GM23248 (cell line): ENCODE measurements at places on chromosomes 2 and 18. TPM values are rescaled to one million over a fixed set of nuclear protein-coding genes. Genes with fewer than 3 reads are reported as not detected.
A peak's percentile ranks its signal among the peaks of the same experiment; 100 is the strongest.

DNA sequence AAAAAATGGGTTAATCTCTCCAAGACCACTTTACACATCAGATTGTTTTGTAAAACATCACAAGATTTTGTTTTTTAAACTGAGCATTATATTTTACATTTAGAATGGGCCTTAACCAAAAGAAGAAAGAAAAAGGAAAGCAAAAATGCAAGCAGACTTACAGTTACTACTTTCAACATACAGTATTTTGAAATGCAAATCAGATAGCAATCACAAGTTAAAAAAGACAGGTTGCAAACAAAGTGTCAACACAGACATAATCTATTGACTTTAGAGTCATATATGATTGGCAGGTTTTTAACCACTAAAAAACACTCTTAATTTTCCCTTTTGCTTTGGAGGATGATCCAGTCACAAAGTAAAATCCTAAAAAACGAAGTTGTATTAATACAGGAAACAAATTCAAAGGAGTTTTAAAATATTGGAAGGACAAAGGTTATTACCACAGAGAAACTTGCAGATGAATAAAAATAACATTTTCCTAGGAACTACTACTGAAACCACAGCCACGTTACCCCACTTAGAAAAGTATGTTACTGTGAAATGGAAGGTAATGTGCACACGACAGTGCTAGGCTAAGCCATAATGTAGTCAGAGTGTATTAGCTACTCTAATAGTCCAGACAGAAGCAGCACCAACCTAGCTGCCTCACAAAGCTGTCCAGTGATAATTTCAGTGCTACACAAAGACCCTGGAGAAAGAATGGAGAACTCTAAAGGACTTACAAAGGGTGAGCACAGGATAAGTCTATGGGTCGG lies 22.9 kb downstream of the DARS1 start:
- no peak for DNase-seq

The TPGS2 gene
- total RNA-seq, result 209 and 226 TPM in 2 replicates

The RAB6D gene
- not detected in 2 replicates for total RNA-seq

The CEP76 gene
- total RNA-seq, result 11.8 and 19.7 TPM in 2 replicates

DNA sequence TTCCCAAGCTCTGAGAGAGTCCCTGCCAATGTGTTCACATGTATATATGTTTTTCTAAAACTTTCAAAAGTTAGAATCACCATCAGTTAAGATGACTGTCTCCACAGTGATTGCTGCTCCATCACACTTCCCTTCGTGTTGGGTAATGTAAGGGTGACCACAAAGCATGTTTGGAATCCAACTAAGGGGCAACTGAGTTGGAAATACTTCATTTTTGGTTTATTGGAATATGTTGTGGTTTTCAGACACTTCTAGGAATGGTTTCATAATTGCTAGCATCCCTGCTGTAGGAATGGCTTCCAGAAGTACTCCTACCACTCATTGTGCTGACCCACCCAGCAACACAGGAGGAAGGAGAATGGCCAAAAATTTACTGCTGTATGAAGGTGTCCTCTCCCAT lies 212.5 kb upstream of the GULP1 start:
- peak; percentile 84 for DNase-seq

GRCh38 chr2:241230435-241230834 lies 42.0 kb downstream of the ANO7 start:
- no peak for DNase-seq

The ALPP gene
- total RNA-seq, result not detected in 2 replicates

DNA sequence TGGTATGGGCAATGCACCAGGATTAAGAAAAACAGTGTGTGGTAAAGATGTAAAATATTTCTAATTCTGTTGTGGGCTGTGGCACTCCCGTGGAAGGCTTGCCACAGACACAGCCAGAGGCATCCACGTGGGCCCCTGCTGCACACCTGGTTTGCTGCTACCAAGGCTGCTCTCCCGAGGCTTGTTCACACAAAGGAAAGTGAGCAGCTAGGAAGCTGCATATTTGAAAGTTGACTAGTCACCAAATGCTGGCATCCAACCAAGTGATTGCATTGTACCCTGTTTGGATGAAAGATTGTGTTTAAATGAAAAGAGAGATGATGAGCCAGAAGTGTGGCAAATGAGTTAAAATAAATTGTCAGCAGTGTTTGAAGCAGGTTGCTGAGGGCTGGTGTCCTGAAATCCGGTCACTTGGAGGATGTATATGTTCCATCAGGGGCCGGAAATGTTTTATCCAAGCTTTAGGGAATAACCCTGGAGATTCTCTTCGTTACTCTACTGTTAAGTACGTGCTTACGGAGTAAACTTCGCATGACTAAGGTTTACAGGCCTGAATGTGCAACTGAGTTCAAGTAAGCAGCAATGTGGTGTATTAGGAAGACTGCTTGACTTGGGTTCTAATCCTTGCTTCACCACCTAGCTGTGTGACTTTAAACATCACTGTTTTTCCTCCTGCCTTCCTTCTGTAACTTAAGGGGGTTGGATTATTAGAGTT lies 86.1 kb downstream of the MSH2 start:
- peak; percentile 83 for DNase-seq

GRCh38 chr18:31447530-31448191 lies at the start of gene DSG3:
Gene DSG3, plus strand, starts transcription at chr18:31447741. Its CDS starts 137 bp downstream, at chr18:31447878.
- DNase-seq, result no peak

- no peak for DNase-seq
These were observed 202.1 kb upstream of the HS6ST1 start for GRCh38 chr2:128520791-128521190.

GRCh38 chr2:159803235-159803962 lies 5.4 kb upstream of the CD302 start:
- no peak for DNase-seq

GRCh38 chr18:21051620-21052019 lies 60.0 kb downstream of the ROCK1 start:
- no peak for DNase-seq

GRCh38 chr18:24490539-24490938 lies 30.1 kb downstream of the HRH4 start:
- peak; percentile 79 for DNase-seq

GRCh38 chr2:75303227-75303626 lies 103.9 kb upstream of the TACR1 start:
- DNase-seq, result no peak

GRCh38 chr2:162768656-162769055 lies 69.9 kb downstream of the KCNH7 start:
- DNase-seq, result no peak

DNA sequence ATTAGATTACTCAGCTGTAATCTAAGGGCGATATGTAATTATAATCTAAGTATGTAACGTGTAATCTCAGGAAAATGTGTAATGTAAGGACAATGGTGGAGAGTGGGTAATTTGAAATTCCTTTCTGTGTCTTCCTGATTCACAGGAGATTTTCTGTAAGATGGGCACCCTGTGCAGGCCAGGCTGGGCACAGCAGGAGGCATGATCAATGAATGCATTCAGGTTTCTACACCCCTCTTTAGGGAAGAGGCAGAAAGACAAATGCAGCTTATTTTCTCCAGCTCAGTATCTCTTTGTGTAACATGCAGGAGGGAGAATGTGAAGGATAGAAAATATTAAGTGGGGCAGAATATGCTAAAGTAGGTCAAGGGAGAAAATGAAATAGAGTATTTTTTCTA lies 320.1 kb downstream of the PIK3C3 start:
- no peak for DNase-seq

The IKZF2 gene
- 13.5 and 19.6 TPM in 2 replicates for total RNA-seq

The LOXHD1 gene
- total RNA-seq, result not detected in 2 replicates

The CRACDL gene
- total RNA-seq, result not detected in 2 replicates

DNA sequence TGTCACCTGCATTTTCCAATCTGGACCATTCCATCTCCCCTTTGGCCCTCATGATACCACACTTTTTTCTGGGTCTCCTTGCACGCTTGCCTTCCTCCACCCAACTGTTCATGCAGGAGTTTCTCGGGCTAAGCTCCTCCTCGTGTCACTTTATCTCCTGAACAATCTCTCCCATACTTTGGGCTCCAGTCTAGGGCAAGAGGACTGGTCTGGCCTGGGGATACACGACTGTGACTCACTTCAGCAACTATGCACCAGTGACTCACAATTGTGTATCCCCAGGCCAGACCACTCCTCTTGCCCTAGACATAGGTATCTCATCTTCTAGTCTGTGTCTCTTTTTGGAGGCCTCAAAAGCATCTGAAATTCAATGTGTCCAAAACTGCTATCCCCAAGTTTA lies 149.4 kb upstream of the PTPRM start:
- peak; percentile 57 for DNase-seq

The UCN gene
- total RNA-seq, result not detected in 2 replicates

The SLC30A3 gene
- not detected in 2 replicates for total RNA-seq

- DNase-seq, result no peak
These were observed 141.1 kb downstream of the SP100 start for GRCh38 chr2:230557065-230557464.

DNA sequence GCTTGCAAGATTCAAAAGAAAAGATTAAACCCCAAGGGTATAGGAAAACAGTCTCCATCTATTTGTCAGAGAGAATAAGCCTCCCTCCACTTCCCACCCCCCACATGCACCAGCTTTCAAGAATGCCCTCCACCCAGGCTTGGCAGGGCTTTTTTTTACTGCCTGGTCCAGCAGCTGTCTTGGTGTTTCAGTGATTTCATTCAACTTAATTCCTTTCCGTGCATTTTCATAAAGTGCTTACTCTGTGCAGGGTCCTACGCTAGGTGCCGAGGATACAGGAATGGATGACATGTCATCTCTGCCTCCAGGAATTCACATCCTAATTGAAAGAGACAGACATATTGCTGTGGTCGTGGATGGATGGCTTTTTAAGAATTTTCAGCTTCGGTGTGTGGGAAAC lies 117.9 kb downstream of the LRATD1 start:
- DNase-seq, result no peak

DNA sequence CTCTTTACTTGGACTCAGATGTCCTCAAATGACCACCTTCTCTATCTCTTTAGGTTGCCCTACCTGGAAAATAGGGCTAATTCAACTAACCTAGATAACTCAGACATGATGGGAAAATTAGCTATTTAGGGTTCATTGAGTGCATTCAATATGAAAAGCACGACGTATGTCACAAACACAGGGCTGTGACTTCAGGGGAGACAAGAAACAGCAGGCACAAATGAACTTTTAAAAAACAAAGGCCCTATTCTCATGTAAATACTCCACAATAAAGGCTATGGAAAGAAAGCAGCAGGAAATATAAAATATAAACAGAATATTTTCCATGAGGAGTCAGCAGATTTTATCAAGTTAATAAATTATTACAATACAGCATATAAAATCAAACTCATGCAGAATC lies 97.8 kb downstream of the SS18 start:
- no peak for DNase-seq

DNA sequence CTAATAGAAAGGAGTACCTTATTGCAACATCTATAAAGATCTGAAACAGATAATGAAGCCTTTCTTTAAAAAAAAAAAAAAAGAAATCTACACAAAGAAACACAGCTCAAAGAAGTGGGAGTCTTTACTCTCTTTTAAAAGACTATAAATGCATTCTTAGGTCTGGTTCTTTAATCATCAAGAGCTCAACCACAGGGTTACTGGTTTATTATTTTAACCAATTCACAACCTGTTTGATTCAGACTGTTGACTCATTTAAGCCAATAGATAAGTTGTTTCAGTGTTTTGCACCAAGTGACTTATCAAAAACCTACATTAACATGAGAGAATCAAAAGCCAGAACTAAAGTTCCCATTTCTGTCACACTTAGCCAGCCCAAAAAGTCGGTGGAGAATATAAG lies 93.1 kb downstream of the TCF4 start:
- peak; percentile 55 for DNase-seq

The IAH1 gene
- total RNA-seq, result 62.9 and 81.5 TPM in 2 replicates

DNA sequence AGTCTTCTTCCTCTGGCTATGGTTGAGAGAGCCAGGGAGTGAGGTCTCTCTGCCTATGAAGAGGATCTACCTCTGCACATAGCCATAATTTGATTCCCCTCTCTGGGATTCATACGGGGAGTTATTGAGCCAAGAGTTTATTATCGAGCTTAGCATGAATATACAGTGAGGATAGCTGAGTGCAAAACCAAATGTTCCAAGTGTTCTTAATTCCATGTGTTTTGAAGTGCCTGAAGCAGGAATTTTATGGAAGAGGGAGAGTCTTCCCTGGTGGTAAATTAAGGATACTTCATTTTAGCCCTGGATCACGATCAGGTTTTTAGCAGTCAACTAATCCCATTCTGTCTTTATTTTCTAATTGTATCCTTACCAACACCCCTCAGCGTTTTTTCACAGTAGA lies 270.6 kb downstream of the C1D start:
- no peak for DNase-seq

- DNase-seq, result peak; percentile 14
These were observed 4.0 kb downstream of the LPIN1 start for GRCh38 chr2:11750422-11750821.

The ANKRD30BL gene
- total RNA-seq, result not detected in 2 replicates

- DNase-seq, result no peak
These were observed 269.7 kb upstream of the DCC start for GRCh38 chr18:52070291-52070756.

GRCh38 chr2:215145611-215146010 lies 7.2 kb upstream of the ABCA12 start:
- no peak for DNase-seq

The SLC38A11 gene
- total RNA-seq, result not detected in 2 replicates

GRCh38 chr2:228771774-228772173 lies 499.3 kb downstream of the PID1 start:
- DNase-seq, result no peak

- no peak for DNase-seq
These were observed 539.6 kb downstream of the SATB2 start for GRCh38 chr2:198917926-198918720.

- DNase-seq, result no peak
These were observed 324.1 kb upstream of the NT5C1B start for GRCh38 chr2:18913512-18913911.

The MALL gene
- total RNA-seq, result 42.1 and 43.7 TPM in 2 replicates

GRCh38 chr2:45612731-45613130 lies 1.7 kb upstream of the SRBD1 start:
- peak; percentile 50 for DNase-seq

The SPP2 gene
- not detected in 2 replicates for total RNA-seq

DNA sequence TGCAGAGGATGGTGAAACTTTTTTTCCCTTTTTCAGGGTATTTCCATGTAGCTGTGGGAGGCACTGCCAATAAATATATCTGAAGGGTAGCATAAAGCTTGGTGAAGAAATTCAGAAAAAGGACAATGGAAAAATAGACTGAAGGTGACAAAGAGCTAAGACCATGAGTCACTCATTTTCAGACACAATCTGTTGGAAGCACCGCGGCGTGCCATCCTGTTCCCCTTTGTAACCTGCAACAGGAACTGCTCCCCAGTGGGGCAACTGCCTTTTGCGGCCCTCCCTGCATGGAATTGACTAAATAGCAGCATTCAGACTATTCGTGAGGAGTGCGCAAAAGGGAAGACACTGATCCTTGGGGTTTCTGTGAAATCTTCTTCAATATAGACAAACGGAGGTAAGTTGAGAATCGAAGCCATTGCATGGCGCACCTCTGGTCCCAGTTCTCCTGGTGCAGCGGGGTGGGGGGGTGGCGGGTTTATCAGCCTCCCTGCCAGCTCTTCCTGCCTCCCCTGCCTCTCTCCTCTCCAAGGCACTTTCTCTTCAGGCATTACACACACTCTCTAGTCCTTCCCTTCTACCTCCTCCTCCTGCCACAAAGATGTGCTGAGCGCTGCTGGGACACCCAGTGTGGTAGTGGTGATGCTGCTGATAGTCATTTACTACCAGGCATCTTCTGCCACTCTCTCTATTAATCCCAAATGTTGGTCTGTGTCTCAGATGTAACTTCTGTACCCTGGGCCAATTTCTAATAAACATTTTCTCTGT lies 126.2 kb upstream of the TMEM200C start:
- DNase-seq, result no peak
